NCI-H774 (cell line): ENCODE measurements at places on chromosomes 2 and 18.

DNA sequence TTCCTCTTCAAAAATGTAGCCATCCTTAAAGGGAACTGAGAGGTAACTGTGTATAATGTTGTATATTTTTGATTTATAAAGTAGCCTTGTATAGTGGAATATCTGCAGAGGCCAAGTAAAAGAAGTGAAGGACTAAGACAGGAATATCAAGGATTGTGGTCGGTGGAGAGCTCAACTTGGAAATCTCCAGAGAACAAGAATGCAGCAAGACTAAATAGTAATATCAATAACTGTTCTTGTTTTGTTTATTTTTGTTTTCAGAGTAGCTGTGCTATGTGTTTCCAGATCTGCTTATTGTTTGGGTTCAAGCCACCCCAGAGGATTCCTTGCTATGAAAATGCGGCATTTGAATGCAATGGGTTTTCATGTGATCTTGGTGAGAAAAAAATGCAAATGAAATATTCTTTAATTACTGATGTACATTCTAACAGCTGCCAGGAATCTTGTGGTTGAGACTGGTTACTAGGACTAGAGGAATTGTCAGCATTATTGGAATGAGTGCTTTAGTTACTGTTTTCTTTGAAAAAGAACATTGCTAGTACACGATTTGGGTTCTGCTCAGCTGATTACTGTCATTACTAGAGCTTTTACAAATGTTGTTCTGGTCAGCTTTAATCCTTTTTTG, 25.0 kb downstream of the FASTKD2 start:
- no peak for DNase-seq

GRCh38 chr2:38627391-38627790, 24.7 kb upstream of the HNRNPLL start:
- DNase-seq, result no peak

- DNase-seq, result peak; percentile 12
These were observed 50.1 kb upstream of the LPIN2 start for GRCh38 chr18:3062798-3063680.

GRCh38 chr2:114729026-114729425, 286.6 kb downstream of the DPP10 start:
- DNase-seq, result peak; percentile 15

- no peak for DNase-seq
These were observed 113.6 kb upstream of the APCDD1 start for GRCh38 chr18:10340821-10341220.

GRCh38 chr2:46917628-46918027, 2.0 kb upstream of the MCFD2 start:
- DNase-seq, result no peak

- DNase-seq, result no peak
These were observed at the start of gene NTSR2 for GRCh38 chr2:11669454-11670291. TSS of gene NTSR2 (minus strand) at chr2:11670195. CDS start at chr2:11670129, 66 bp downstream.

- DNase-seq, result no peak
These were observed 56.7 kb downstream of the ABCB11 start for GRCh38 chr2:168974428-168974827.

- DNase-seq, result no peak
These were observed 106.9 kb upstream of the SP3 start for GRCh38 chr2:174072069-174072468.

- no peak for DNase-seq
These were observed 60.9 kb upstream of the DSEL start for GRCh38 chr18:67577386-67577785.

DNA sequence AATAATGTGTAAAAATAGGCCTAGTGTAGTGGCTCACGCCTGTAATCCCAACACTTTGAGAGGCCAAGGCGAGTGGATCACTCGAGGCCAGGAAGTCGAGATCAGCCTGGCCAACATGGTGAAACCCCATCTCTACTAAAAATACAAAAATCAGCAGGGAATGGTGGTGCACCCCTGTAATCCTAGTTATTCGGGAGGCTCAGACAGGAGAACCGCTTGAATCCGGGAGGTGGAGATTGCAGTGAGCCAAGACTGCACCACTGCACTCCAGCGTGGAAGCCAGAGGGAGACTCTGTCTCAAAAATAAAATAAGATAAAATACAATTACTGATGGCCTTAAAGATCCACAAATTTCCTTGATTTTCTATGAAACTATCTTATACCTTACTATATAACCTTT, 3.8 kb downstream of the ATF2 start:
- DNase-seq, result no peak

- no peak for DNase-seq
These were observed 342.9 kb upstream of the ACVR2A start for GRCh38 chr2:147501968-147502367.

- DNase-seq, result no peak
These were observed 66.3 kb upstream of the RPE start for GRCh38 chr2:209936106-209936666.

DNA sequence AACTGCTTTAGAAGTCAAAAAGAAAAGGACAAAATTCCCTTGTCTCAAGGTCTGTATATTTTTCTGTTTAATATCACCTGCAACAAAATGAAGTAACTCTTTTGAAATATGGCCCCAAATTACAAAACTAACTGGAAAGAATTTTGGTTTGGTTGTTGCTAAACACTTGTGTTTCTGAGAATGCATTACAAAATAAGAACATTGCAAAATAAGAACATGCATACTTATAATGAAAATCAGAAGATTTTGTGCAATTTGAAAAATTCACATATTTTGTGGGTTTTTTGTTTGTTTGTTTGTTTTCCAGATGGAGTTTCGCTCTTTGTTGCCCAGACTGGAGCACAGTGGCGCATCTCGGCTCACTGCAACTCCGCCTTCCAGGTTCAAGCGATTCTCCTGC, 21.8 kb downstream of the NDUFB3 start:
- DNase-seq, result no peak

- no peak for DNase-seq
These were observed 99.8 kb downstream of the SEPTIN10 start for GRCh38 chr2:109513749-109514588.

- DNase-seq, result no peak
These were observed 113.3 kb downstream of the GALNT1 start for GRCh38 chr18:35694808-35695207.

DNA sequence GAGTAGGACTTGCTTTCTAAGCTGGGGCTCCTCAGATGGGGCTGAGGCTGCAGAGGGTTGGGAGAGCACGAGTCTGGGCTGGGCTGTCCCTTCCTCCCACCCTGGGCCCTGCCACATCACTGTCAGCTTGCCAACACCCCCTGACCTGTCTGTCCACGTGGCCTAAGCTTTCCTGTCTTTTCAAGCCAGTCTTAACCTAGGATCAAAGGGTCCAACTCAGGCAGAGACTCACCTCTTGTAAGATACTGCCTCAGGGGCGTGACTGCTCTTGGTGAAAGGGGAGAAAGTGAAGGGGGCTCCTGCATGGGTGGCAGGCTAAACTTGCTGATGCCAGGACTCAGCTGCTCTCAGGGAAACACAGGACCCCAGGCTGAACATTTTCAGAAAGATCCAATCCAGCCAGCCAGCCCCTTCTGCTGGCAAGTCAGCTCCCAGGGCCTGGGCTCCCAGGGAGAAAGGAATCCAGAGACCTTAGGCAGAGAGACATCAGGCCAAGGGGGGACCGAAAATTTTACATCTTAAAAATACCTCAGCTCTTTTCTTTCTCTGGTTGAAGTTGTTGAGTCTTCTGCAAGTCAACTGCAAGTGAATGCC, 144.2 kb upstream of the ID2 start:
- no peak for DNase-seq

- DNase-seq, result no peak
These were observed at the start of gene CDK15 for GRCh38 chr2:201806442-201807170. TSS of gene CDK15 (plus strand) at chr2:201806537. CDS start at chr2:201806665, 128 bp downstream.

DNA sequence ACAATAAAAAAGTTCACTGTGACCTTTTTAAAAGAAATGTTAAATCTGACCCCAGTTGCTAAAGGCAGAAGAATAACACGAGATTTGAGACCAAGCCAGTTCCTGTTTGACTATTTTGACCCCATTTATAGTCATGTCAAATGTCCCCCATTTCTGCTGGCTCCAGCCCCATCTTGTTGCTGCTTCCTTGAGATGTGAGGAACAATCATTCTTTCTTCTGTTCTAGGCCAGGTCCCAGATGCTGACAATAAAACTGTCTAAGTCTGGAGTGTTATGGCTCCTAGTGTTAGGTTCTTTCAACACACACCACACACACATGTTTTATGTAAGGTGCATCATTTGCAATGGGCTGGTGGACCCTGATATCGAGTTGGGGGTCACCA, 92.0 kb upstream of the CYP1B1 start:
- no peak for DNase-seq

GRCh38 chr2:64950226-64951160, 38.7 kb upstream of the SLC1A4 start:
- no peak for DNase-seq

- no peak for DNase-seq
These were observed 376.6 kb downstream of the HRH4 start for GRCh38 chr18:24837066-24837465.

GRCh38 chr2:69222953-69223658, 163.9 kb downstream of the GFPT1 start:
- no peak for DNase-seq

DNA sequence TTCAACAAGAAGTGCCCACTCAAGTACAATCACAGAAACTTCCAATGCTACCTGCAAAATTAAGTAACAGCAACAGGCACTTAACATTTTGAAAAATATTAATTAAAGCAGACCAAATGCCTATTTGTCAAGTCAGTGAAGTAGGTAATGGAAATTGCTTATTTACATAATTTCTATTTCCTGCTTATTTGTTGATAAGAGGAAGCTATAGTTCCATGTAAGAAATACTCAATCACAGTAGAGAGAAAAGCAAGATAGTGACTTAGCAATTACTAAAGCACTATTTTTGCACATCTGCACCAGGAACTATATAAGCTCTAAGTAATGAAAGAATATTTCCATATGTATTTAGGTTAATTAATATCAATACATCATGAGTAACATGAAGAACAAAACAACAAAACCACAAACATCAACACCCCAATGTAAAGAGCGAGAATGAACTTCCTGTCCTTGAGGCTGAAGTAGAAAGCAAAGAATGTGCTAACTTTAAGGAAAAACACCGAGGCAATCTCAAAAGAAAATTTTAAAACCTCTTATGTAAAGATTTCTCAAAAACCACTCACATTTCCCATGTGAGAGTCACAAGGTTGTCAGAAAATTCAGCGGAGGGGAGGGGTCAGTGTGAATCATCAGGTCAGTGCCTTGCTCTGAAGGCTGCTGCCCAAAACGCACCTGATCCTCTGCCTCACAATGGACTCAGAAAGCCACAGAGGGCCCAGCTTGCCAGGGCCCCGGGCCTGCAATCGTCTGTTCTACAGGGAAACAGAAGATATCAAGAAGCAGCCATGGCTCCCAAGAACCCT, 12.5 kb downstream of the NPC1 start:
- no peak for DNase-seq

- DNase-seq, result no peak
These were observed 190.4 kb upstream of the CRIM1 start for GRCh38 chr2:36165132-36165531.

DNA sequence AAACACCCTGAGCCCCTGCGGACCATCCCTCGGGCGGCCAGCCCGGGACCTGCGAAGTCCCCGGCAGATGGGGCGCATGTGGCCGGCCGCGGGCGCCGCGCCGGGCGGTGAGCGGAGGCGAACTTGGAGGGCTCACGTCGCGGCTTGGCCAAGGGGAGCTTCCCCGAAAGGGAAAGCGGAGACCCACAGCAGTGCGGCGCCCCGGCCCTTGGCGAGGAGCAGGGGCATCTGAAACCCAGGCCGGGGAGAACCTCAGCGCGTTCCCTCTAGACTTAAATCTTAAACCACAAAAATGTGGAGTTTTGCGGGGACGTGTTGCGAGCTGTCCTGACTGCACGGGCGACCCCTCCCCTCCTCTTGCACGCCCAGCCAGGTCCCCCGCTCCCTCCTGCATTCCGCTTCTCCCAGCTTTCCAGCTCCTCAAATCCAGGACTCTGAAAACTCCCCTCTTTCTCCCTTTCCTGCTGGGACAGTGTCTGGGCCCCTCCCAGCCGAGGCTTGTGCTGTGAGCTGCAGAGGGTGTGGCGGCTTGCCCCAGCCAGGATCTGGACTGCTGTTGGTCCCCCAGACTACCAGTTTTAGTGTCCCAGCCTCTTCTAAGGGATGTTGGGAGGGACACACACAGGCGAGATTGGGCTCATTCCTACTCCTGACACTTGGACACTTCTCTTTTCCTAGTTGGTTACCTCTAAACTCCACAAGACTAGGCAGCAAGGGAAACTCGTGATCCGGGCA, 1.3 kb downstream of the FMNL2 start:
- no peak for DNase-seq

- DNase-seq, result no peak
These were observed 565.3 kb upstream of the CRIM1 start for GRCh38 chr2:35790292-35790691.

DNA sequence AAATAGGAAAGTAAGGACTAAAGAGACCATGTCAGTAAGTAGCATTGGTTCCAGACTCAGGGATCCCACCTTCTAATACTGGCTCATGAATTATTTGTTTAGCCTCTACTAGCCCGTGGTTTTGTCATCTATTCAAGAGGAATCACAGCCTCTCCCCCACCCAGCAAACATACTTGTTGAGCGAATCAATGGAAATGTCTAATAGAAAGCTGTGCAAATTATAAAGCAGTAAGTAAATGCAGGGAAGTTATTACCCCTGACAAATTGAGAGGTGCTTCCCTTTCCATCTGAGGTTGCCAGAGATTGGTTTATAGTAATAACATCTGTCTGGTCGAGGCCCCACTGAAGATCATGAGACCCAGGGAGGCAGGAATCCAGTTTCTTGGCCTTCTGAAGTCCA, 219.3 kb upstream of the OSR1 start:
- DNase-seq, result no peak

- no peak for DNase-seq
These were observed 59.3 kb upstream of the MAP4K4 start for GRCh38 chr2:101638181-101638711.

- no peak for DNase-seq
These were observed 51.4 kb upstream of the TMEM87B start for GRCh38 chr2:112003576-112004252.

- no peak for DNase-seq
These were observed 18.4 kb upstream of the ZNF638 start for GRCh38 chr2:71313016-71313766.

DNA sequence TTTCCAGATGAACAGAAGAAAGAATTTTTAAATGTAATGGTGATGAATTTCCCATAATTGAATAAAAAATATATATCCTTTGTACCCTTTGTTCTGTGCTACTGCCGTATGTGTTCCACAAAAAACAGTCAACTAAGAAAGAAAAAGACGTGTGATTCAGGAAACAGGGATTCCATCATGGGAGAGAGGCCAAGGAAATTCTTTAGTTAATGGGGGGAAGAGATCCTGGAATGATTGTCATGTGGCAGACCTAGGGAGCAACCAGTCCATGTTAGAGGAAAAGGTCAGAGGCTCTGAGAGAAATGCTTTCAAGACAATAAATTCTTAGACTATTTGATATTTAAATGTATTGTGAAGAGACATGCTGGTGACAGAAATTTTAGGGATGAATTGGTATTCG, 76.6 kb downstream of the CPO start:
- no peak for DNase-seq

DNA sequence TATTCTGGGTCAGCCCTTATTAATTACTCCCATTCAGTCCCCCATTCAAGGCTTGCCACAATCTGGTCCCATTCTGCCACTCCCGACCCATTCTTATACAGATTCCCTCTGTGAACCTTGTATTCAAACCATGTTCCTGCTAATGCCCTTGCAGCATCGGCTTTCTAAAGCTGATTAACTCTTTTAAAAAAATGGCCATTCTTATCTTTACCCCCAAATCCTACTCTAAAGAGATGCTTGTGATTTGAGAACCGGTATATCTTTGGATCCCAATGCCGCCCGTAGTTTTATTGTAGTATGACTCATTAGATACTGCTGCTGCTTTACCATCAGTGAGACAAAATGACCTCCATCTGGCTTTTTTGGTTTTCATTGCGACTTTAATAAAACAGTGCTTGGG, 72.2 kb downstream of the XRCC5 start:
- DNase-seq, result no peak
